ENCODE measurements at places on chromosomes 6 and 20.

GRCh38 chr6:77454386-77454785 is 8.9 kb downstream of the HTR1B start:
- no peak for DNase-seq

DNA sequence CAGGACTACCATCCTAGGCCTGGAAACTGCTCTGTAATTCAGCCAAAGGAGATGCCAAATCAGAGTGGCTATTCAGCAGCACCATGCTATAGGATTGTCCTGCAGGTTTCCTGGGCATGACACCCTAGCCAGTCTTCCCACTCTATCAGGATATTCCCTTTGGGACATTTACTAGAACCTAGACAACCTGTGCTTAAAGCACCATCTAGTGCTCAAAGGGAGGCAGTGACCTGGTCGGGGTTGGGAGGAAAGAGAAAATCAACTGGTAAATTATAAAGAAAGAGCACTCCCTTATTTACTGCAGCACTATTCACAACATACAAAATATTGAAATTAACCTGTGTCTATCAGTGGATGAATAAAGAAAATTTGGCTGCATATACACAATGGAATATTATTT is 67.2 kb upstream of the SMLR1 start:
- peak; percentile 25 for DNase-seq

DNA sequence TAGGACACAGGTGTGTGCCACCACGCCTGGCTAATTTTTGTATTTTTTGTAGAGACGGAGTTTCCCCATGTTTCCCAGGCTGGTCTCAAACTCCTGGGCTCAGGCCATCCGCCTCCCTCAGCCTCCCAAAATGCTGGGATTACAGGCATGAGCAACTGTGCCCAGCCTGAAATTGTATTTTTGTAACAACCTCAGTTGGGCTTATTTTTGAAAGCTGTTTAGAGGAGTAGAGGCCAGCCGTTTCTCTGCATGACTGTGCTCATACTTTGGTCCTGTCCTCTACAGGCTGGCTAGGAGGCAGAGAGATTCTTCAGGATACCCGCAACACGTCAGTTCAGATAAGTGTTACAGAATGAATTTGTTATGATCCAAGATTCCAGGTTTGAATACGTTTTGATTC is 22.1 kb downstream of the CAGE1 start:
- DNase-seq = no peak

DNA sequence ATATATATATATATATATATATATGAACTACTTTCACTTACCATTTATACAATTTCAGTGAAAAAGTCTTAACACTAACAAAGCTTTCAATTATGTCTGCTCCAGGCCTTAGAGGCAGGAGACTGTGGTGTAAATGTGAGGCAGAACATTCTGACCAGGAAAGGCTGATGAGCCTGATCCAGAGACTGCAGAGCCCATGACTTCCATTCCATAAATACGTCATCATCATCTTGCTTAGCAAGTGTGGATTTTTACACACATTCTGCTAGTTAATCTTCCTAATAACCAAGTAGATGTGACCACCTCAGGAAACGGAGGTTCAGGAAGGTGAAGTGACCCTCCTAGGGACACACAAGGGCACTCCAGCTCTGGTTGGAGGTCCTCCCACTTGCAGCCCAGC is 14.9 kb downstream of the TRERF1 start:
- DNase-seq = no peak

- DNase-seq = no peak
Measured at GRCh38 chr20:4665591-4665990, 56.1 kb upstream of the PRND start.

DNA sequence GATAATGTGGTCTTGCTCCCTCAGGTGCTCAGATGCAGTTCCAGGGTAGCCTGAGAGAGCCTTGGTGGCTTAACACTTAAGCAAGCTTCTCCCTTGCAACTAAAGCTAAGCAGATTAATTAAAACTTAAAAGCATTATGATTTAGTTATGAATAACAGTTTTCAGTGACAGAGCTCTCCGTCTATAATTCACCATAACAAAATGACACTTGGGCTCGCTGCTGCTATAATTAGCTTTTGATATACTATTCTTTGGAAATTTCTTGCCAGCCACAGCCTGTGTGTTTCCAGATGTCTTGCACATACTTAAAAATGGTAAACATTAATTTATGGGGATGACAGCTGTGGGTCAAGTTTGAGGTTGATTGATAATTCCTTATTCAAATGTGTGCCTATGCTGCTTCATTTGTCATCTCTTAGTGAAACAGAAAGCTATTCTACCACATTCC is 380.5 kb downstream of the TFAP2B start:
- no peak for DNase-seq

- DNase-seq = no peak
Measured at GRCh38 chr6:44268095-44268628, 2.1 kb upstream of the TMEM151B start.

DNA sequence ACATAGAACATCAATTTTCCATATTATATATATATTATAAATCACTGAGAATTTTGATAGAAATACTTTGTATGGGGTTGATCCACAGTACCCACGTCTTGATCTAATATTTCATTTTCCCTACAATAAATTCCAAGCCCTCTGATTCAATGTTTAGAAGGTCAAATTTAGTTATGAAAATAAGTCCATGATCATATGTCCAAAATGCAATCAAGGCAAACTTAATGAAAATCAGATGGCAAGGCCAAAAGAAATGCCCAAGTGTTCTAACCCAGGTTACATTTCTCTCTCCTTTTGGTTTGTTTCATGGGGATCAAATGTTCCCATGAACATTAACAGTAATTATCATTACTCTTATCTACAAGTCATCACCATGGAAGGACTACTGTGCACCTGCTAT is 203.8 kb downstream of the KIF16B start:
- no peak for DNase-seq

DNA sequence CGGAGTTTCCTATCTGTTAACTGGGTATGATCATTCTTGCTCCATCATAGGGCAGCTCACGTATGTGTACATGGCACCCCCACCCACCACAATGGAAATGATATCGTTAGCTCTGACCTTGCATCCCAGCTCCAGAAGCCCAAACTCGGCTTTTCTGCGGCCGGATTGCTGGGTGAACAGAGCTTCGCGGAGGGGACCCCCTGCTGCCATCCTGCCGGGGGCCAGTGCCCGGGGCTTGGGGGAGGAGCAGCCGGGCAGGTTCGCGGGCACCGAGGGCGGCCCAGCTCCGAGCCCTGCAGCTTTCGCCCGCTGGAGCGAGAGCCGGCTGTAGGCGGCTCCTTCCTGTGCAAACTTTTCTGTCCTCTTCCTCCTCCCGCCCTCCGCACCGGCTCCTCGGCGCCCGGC is 24.9 kb upstream of the FUCA2 start:
- DNase-seq = no peak

DNA sequence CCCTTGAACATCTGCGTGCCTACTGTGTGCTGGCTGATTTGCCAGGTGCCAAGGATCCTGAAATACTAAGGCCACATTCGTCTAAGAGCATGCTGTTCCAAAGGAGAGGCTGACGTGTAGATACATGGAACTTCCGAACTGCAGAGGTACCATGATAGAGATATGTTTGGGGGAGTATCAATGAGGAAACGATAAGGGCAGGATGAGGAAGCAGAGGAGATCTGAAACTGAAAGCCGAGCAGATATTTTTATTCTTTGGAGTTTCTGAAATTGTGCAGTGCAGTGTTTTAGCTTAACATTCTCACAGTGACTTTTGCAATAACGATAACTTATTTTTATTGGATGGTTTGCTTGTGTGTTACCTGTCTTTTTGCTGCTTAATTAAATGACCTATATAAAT is 24.3 kb downstream of the BMP6 start:
- DNase-seq = no peak

- DNase-seq = no peak
Measured at GRCh38 chr6:100456141-100456907, 8.4 kb downstream of the SIM1 start.

- DNase-seq = no peak
Measured at GRCh38 chr20:34884260-34884659, 7.8 kb downstream of the ACSS2 start.

DNA sequence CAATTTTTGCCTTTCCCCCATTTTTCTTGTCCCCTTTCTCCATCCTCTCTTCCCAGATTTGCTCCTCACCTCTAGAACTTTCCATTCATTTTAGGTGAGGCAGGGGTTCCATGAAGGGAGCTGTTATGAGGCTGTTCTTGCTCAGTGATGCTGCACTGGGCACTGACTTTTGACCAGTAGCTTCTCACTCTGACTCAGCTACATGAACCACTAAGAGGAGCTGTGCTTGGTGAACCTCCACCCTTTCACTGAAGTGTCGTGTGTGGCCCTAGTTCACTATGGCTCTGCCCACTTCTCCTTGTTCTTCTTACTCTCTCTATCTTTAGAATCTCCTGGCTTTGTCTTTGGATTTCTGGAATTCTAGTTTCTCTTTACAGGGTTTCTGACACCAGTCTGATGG is 307.1 kb upstream of the RNF24 start:
- no peak for DNase-seq

DNA sequence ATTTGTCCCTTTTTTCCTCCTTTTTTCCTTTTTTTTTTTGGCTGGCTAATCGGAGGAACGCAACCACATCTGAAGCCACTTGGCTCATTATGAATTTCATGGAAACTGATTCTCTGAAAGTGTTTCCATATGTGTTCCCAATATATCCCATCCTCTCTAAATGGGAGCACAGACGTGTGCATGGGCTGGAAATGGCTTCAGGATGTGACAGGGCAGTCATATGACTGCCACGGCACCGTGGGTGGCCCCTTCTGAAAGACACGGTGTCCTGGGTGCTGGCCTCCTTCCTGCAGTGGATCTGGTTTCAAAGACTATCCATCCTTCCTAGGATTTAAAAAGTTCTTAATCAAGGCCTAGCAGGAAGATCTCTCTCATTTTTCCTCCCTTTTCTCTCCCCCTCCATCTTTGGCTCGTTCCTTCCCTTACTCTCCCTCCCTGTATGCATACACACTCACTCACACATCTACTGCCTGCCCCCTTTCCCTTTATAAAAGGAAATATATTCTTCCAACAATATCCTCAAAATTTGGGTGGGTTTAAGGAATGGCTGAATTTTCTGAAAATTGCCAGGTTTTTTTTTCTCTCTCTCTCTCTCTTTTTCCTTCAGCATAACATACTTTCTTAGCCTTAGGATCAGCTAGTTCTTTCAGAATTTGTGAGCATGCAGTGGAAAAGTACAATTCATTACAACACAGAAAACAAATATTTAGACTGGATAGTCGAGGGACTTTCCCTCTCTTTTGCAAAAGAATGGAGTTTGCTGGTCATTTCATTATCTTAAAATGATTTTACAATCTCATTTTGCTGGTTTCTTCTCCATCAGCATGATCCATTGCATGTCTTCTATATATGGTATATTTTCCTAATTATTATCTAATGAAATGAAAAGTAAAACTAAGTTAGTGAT is 161.2 kb upstream of the SUPT3H start:
- DNase-seq = no peak

DNA sequence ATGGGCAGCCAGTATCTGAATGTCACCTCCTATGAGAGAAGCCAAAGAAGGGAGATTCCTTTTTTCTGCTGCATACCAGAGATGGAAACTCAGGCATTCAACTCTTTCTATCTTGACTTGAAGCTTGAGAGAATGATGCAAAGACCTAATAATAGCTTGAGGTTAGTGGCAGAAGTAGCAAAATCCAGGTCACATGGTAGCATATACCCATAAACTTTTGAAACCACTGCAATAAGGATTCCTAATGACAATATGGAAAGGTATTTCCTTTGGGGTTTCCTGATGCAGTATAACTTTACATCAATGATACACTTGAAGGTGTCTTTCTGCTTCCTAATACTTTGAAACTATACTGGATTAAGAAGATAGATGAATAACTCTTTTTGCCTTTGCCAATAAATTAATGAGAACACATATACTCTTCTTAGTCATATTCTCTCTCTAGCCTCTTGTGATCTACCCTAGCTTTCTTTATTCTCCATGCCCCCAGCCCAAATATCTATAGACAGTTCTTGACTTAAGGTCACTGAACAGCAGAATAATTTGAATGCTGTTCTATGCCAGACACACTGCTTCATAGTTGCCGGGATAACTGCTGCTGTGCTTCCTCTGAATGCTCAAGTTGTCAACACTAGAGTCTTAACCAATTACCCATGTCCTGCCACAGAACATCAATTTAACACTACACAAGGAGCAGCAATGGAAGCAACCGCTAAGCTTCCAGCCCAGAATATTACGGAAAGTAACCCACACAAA is 155.5 kb upstream of the SIM1 start:
- DNase-seq = peak; percentile 61

GRCh38 chr6:121885399-121886152 is 450.1 kb downstream of the GJA1 start:
- no peak for DNase-seq

DNA sequence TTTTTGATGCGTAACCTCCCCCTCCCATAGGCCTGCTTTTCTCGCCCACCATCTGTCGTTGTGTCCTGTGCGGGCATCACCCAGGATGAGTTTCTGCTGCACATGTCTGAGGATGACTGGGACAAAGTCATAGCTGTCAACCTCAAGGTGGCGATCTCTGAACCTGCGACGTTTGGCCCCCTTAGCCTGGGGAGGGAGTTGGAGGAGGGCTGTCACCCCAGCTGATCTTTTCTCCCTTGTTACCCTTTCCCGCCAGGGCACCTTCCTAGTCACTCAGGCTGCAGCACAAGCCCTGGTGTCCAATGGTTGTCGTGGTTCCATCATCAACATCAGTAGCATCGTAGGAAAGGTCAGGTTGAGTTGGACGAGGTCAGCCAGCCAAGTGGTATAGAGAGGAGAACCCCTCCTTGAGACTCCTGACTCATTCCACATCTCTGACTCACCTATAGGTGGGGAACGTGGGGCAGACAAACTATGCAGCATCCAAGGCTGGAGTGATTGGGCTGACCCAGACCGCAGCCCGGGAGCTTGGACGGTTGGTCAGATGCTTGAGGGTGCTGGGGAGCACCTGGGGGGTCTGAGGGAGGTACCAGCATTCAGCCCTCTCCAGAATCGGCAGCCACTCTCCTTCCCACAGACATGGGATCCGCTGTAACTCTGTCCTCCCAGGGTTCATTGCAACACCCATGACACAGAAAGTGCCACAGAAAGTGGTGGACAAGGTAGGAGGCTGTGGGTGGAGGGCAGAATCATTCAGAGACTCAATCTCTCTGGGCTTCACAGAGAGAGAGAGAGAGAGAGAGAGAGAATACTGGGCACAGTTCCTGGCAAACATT is 954 bp downstream of the HSD17B8 start:
- no peak for DNase-seq

DNA sequence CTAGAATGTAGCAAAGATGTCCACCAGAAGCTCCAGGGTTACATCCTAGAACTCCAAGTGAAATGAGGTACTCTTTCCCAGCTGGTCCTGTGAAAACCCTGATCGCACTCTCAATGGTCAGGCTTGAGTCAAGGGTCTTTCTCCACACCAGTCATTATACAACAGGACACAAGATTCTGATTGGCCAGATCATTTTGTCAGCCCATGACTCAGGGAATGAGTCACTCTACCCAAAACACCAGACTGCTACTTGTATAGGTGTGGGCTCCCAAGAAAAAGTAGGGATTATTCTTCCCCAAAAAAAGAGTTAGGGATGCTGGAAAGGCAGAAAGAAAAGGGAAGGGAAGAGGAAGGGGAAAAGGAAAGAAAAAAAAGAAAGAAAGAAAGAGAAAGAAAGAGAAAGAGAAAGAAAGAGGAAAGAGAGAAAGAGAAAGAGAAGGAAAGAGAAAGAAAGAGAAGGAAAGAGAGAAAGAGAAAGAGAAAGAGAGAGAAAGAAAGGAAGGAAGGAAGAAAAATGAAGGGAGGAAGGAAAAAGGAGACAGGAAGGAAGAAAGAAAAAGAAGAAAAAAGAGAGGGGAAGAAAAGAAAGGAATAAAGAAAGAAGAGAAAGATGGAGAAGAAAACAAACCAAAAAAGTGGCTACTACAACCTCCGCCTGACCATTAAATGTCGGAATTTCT is 30.5 kb downstream of the ANKEF1 start:
- DNase-seq = no peak

- no peak for DNase-seq
Measured at GRCh38 chr6:98880486-98880885, 46.1 kb downstream of the POU3F2 start.

All from AG09309 (cell line).